ENCODE measurements at places on chromosomes 7 and 10.

DNA sequence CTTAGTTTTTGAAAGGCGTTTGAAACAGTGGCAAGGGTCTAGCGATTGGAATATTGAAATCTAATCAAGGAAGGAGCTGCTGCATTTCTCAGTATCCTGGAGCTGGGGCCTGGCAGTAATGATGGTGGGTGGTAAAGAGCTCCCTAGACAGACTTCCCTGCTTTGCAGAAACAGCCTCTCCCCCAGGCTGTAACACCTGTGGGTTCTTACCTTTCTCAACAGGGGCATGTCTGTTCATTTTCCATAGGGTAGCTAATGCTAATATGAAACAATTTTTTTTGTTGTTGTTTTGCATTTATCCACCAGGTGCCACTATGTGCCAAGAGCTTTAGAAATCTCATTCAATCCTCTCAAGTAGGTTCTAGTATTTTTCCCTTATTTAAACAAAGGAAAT lies 345.5 kb downstream of the REEP3 start:
- no peak for DNase-seq

- DNase-seq = no peak
Measured at GRCh38 chr10:42553064-42553407, 85.3 kb downstream of the ZNF33B start.

GRCh38 chr10:58373442-58373827 lies 11.8 kb upstream of the TFAM start:
- no peak for DNase-seq

GRCh38 chr10:110077436-110078130 lies 69.8 kb downstream of the ADD3 start:
- DNase-seq = no peak

DNA sequence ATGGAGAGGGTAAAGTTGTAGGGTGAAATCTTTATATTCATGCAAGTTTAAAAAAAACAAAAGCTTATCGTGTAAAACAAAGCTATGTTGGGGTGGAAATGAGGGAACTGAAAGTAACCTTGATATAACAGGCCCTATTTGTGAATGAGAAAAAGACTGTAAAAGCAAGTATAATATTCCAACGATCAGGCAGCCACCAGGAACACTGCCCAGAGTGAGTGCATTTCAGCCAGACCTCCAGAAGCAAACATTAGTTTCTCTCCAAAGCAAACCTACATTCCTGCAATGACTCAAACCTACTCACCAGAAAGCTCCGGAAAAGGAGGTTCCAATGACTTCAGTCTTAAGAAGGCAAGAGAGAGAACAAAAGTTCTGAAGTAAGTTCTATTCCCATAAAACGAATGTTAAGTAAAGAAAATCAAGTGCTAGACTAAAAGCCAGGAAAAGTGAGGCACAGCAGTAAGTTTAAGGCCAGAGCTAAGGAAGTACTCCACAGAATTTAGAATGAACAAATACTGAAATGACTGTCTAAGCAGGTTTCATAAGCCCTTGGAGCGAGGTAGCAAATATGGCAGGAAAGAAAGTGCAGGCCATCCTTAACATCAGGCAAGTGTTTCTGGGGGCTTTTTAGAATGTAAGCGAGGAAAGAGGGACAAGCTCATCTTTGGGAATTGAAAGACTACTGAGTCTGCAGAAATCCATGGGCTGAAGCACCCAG lies 493.1 kb downstream of the XPNPEP1 start:
- DNase-seq = no peak

- no peak for DNase-seq
Measured at GRCh38 chr10:133168617-133169031, 8.6 kb downstream of the KNDC1 start.

DNA sequence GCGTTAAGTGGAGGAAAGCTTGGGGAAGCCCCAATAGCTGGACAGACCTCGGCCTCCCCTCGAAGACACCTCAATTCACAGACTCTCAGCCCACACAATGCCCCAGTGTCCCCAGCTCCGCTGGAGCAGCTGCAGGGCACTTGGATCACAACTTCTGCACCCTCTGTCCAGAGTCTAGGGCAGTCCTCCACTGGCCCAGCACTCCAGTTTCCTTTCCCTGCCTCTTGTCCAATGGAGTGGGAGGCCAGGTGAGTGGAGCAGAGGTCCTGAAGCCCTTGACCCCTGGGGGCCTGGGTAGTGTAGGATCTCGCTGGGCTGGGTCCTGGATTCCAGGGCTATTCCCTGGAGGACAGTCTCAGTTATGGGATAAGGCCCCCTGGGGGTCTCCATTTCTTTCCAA lies 11.9 kb downstream of the SFRP5 start:
- DNase-seq = no peak

DNA sequence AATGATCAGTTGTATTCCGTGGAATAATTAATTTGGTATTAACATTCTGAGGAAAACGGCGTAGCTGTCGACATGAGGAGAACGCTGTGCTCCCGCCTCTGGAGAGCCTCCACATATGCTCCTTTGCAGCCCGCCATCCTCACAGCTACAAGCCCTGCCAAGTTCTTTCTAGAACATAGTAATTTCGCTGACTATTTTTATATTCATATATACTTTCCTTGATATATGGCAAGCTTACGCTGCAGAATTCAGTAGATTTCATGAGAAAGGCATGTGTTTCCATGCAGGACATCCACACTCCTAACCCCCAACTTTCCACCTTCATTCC lies 45.2 kb downstream of the TBXAS1 start:
- DNase-seq = no peak

DNA sequence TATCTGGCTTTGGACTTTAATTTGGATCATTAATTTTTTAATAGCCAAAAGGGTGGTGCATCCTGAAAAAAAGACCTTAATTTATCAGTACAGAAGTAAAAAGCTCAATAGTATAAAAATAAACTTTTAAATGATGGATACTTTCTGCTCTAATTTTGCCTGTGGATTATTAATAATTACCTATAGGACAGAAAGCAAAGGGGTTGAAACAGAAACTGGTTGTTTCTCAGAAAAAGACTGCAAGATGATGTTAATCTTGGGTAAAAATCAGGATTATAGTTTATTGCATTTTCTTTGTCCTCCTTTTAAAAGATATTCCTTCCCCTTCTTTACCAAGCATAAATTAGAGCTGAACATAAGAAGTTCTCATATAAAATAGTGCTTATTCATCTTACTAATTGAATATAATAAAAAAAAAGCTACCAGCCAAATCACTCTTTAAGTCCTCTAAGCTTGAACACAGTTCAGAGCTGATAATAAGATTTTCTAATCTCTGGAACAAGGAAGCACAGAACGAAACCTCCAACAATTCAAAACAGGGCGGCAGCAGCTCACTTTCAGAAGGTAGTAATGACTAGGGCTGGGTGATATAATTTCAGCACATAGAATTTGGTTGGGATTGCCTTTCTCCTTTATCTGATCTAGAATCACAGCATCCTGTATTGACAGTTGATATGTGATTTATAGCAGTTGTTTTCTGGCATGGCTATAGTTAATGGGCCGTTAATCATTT lies 8.1 kb upstream of the GPR85 start:
- no peak for DNase-seq

DNA sequence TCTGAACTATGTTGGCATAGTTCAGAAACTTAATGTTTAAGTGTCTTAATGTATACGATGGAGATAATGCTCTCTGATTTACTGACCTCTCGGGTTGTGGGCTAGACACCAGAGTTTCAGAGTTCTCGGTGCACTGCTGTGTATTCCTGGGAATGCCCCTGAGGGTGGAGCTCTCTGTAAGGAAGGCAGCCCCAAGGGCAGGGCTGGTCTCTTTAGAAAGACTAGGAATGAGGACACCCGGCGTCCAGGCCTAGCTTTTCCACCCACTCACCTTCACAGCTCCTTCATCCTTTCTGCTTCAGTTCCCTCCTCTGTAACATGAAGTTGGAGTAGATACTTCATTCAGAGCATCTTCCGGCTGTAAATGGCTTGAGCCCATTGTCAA lies 536.6 kb upstream of the GALNT17 start:
- no peak for DNase-seq

GRCh38 chr7:10238641-10239040 lies 735.0 kb upstream of the PHF14 start:
- no peak for DNase-seq

DNA sequence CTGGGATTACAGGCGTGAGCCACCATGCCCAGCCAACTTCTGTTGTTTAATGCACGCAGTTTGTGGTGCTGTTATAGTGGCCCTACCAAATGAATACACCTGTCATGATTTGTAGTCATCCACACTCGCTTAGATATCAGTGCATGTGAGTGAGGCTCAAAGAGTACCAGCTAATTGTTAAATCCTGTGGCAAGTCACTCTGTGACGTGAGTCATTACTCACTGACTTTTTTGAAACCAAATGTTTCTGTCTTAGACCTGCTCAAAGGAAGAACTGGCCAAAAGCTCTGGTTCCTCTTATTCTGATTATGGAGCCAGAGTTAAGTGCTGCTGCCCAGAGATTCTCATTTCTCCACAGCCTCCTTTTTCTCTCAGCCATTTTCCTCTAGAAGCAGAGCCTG lies 109.4 kb downstream of the PRKAG2 start:
- no peak for DNase-seq

DNA sequence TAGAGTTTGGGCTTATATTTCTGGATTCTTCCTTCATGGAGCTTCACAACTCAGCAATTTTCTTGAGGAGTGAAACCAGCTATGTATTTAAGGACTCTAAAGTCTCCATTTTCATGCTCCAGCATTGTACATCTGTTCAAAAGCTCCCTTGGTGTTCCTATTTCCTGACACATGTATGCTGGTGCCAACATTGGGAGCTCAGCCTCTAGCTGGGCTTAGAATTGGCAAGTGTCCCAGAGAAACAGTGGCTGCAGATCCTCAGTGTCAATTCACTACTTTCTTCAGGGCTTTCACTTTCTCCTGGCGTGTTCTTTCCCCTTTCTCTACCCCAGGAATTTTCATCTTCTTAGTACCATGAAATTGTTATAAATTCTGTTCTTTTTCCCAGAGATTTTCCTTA lies 103.1 kb downstream of the ZNF467 start:
- no peak for DNase-seq

DNA sequence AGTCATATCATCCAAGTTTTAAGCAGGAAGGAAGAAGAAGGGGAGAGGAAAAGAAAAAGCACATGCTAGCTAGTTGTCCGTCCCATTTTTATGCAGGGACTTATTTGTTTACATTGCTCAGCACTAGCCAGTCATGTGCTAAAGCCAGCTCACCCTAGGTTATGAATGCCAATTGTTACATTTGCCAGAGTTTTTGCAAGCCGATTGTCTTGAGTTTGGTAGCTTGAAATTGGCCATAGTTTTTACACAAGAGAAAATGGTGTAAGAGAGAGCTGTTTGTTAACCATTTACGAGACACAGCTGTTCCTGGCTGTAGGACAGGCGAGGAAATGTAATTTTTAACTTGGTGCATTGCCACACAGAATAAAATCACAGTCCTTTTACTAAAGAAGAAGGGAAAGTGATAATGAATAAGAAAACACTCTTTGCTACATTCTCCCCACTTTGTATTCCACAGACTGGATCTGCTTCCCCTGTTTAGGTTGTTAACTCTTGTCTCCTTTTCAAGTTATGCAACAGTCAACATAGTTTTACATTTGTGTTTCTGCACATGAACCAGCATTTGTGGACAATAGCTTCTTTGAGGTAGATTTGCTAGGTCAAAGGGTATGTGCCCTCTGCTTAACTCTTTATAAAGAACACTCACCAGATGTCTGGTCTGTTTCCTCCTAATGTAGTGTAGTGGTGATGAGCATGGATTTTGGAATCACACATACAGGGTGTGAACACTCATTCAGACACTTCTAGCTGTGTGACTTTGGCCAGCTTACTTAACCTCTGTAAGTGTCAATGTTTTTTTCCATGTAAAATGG lies 357.2 kb downstream of the LRMDA start:
- DNase-seq = no peak

DNA sequence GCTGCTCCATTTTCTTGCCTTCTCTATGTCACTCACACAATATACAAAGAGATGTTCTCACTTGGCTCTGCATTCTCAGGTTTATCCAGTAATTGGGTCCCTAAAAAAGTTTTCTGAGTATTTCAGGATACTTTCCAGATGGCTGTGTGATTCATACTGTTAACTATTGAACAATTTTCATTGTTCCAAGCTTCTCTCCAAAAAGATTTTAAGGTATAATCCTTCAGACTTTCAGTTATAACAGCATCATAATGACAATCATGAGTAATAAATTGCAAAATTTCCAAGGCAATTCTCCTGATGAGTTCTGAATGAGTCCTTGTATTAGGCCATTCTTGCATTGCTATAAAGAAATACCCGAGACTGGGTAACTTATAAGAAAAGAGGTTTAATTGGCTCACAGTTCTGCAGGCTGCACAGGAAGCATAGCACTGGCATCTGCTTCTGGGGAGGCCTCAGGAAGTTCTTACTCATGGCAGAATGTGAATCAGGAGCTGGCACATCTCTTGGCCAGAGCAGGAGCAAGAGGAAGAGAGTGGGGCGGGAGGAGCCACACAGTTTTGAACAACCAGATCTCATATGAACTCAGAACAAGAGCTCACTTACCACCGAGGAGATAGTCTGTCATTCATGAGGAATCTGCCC lies 148.1 kb downstream of the SLC16A9 start:
- DNase-seq = no peak

- no peak for DNase-seq
Measured at GRCh38 chr7:12031638-12032037, 179.5 kb upstream of the TMEM106B start.

DNA sequence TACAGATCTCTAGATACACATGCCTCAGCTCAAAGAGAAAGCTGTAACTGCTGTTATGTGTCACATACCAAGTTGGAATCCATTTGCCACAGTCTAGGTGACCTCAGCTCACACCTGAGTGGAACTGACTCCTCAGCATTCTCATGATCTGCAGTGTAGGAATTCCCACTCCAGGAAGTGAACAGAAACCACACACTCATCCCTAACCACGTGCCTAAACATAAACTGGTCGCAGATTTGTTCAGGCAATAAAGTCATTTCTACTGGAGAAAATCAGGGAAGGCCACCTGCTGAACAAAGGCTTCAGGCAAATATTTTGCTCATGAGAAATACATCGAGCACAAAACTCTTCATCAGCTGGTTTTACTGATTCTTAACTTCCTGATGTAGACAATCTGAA lies 23.0 kb upstream of the ZMYND11 start:
- no peak for DNase-seq

- no peak for DNase-seq
Measured at GRCh38 chr7:149790146-149790548, 16.8 kb upstream of the ZNF467 start.

DNA sequence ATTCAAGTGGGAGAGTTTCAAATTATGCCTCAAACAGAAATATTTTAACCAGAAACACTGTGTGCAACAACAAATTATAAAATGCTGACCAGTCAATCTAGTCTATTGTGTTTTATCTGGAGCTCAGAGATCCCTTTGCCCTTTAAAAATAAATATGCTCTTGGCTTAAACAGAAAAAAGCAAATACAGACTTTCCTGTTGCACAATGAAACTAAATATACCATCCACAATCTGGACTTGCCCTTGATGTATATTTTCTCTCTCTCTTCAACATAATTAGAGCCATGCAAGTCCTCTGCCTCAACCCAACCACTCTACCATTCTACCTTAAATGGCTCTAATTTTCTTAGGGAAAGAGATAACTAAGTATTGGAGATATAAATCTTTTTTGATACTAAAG lies 34.9 kb downstream of the ASAH2 start:
- no peak for DNase-seq

DNA sequence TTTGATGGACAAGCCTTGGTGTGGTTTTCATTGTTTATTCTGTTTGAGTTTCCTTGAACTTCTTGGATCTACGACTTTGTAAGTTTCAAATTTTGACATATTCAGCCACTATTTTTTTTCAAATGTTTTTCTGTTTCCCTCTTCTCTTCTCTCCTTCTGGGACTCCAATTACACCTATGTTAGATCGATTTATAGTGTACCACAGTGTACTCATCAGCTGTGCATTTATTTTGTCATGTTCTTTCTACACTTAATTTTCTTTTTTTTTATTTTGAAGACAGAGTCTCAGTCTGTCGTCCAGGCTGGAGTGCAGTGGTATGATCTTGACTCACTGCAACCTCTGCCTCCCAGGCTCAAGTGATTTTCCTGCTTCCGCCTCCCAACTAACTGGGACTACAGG lies 16.2 kb downstream of the OLAH start:
- no peak for DNase-seq
